ENCODE measurements at places on chromosomes 4 and X. TPM values are rescaled to one million over a fixed set of nuclear protein-coding genes. Genes with fewer than 3 reads are reported as not detected.

The SMIM43 gene
- not detected for total RNA-seq

The ZNF718 gene
- total RNA-seq, result 0.32 TPM

The DHRSX gene
- total RNA-seq, result 13.4 TPM

The MSX1 gene
- 26.0 TPM for total RNA-seq

The PABPC1L2A gene
- not detected for total RNA-seq

The TSPAN6 gene
- 17.2 TPM for total RNA-seq

The FDCSP gene
- total RNA-seq, result not detected

The F8A3 gene
- not detected for total RNA-seq

The GC gene
- 30.0 TPM for total RNA-seq

The CCDC120 gene
- 0.11 TPM for total RNA-seq

The DCX gene
- not detected for total RNA-seq

The KIT gene
- total RNA-seq, result not detected
